ENCODE measurements at places on chromosomes 6 and 20.

DNA sequence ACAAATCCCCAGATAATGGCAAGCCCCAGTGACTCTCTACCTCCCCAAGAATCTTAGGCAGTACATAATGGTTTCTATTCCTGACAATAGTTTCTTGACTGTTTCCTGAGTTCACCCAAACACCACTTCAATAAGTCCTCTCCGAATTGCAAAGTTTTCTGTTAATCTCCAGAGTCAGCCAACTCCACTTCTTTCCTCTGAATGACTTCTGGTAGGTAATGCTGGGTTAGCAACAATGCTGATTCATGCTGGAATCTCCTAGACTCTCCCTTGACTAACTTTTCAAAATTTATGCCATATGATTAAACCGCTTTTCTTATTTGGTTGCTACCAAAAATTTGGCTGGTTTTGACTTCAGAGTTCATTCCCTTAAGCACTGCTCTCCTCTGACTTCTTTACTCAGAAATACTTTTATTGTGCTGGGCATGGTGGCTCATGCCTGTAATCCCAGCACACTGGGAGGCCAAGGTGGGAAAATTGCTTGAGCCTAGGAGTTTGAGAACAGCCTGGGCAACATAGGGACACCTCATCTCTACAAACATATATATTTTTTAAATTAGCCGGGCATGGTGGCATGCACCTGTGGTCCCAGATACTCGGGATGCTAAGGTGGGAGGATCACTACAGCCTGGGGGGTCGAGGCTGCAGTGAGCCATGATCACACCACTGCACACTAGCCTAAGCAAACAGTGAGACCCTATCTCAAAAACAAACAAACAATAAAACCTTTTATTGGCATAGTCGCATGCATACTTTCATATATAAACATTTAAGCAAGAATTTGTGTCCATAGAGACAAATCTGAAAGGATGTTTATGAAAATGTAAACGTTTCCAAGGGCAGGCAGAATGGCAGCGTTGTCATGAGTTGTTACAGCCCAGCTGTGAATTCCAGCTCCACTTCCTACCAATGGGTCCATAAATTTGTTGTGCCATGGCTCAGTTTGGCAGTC, 249.3 kb upstream of the PLN start:
- DNase-seq: no peak

DNA sequence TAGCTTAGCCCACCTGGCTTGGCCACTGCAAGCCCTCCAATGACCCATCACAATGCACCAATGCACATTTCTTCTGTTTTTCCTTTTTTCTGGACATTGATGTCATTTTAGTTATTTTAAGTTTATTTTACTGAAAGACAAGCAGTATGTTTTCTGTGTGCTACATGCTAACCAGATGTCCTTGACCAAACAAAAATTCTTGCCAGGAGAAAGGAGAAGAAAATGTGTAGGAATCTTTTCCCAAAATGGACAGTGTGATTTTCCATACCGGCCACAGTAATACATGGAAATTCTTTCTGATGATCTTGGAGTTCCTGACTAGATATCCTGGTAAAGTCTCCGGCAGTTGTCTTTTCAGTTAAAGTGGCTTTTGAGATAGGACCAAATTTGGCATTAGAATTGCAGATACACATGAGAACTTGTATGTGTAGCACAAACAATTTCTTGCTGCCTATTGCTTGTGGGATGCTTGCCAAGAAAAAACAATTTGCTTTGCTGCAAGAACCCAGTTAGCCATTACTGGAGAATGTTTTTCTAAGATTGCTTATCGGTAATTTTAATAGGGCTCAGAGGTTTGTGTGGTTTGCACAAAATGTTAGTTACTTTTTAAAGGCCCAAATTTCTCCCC, 696.5 kb upstream of the CITED2 start:
- DNase-seq: peak; percentile 93

GRCh38 chr20:20440481-20440880, 72.6 kb downstream of the INSM1 start:
- DNase-seq: no peak

GRCh38 chr20:33159713-33160112, 8.2 kb upstream of the BPIFA2 start:
- no peak for DNase-seq

DNA sequence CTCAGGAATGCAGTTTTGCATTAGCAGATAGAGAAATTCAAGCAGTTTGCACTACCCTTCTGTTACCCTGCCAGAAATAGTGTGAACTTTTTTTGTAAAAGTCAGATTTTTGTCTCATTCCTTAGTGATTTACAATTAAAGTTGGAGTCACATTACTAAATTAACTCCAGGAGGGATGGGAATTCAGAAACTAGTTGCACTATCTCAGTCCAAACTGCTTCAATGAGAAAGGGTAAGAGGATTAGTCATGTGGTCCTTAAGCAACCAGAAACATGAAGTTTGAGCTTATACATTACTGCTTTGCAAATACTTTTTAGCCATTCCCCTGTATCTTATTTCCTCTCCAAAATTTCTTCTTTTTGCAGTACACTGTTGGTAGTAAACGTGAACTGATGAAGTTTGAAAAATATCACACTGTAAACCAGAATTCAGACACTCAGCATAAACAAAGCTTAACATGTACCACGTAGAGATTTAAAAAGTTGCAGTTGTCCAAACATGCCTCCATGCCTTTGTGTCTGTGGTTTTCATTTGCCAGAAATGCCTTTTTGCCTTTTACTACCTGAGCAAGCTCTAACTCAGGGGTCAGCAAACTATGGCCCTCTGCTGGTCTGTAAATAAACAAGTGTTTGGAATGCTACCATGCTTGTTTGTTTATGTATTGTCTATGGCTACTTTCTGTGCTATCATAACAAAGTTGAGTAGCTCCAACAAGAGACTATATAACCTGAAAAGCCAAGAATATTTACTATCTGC, 49.7 kb downstream of the TP53INP2 start:
- no peak for DNase-seq

DNA sequence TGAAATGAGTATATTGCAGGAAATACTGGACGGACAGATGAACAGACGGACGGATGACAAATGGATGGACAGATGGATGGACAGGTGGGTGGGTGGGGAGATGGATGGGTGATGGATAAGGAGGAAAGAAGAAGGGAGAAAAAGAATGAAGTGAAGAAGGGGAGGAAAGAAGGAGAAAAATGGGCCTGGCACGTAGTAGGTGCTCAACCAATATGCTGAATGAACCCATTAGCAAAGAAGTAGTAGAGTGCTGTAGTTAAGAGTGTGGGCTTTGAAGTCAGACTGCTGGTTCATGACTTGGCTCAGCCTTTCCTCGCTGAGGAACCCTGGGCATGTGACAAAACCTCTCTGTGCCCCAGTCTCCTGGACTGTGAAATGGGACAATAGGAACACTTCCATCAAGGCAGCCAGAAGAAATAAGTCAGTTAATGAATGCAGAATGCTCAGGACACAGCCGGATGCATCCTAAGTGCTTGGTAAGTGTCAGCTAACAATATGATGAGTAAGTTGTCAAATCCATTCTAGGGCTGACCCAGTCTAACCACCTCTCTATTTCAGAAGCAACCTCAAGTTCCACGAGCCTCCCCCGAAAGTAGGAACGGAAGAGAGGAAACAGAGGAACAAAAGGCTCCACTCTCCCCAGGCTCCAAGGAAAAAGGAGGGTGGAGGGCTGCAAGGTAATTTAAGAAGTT, 37.9 kb downstream of the PREX1 start:
- no peak for DNase-seq

DNA sequence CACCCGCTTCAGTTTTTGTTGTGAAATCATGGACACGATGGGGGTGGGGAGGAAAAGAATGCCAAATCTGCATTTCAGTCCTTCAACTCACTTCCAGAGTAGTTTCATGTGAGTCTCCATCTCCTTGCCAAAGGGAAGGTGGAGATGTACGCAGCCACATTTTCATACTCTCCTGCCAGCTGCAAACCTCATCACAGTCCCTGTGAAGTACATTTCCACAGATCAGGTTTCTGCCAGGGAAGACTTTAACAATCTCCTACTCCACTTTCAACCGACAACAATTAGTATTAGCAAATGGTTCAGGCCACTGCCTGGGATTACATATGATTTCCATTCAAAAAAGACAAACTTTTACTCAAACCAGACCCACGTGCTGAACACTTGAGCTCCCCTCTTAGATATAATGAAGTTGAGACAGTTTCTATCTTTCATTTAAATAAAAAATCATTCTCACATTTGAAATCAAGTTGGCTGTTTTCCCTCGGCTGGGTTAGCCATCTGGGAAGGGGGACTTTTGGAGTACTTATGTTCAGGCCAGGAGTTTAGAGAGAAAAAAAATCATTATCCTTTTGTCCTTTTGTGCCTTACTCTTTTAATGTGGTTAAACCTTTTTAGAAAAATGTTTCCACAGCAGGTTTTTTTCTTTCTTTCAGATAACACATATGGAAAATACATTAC, 51.0 kb upstream of the CEP162 start:
- no peak for DNase-seq

DNA sequence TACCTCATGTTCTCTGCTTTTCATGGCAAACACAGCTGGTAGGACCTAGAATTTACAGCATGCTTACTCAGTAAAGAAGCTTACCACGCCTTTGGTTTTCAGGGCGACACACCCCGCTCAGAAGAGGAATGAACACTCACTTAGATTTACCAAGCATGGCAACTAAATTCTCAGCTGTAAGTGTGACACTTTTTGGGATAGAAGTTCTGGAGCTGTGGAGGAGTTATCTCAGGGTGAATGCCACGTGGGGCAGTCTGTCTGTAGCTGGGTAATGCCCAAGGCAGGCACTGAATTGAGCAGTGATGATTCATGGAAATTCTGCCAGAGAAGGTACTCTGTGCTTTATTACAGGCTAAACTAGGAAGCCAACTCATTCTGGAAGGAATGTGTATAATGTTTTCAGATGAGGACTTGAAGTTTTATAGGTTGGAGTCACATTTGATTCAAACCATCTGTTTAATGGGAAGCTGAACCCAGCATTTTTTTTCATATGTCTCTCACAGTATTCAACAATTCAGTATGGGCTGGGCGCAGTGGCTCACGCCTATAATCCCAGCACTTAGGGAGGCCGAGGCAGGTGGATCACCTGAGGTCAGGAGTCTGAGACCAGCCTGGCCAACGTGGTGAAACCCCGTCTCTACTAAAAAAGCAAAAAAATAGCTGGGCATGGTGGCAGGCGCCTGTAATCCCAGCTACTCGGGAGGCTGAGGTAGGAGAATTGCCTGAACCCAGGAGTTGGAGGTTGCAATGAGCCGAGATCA, 3.5 kb upstream of the PRIM2 start:
- DNase-seq: peak; percentile 100

GRCh38 chr6:166237617-166238016, 70.0 kb upstream of the TBXT start:
- no peak for DNase-seq

- DNase-seq: peak; percentile 45
Observed at GRCh38 chr20:48631114-48632016, 196.4 kb downstream of the PREX1 start.

DNA sequence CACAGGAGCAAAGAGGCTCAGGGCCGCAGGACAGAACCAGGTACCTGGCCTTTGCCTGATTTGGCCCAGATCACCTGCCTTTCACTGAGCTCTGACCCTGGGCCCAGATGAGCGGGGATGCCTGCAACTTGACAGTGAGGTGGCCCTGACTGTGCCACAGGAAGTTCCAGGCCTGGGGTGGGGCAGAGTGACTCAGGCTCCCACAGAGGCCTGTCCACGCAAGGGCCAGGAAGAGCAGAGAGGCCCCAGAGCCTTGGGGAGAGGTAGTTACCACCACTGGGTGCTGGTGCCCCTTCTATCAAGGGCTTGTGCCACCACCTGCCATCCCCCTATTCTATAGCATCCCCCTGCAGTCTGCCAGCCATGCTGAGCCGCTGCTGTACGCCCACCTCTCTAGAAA, 4.1 kb upstream of the NOL4L start:
- peak; percentile 67 for DNase-seq

- DNase-seq: no peak
Observed at GRCh38 chr6:11734861-11735613, 43.6 kb downstream of the ADTRP start.

GRCh38 chr6:15386756-15387112, 140.9 kb downstream of the JARID2 start:
- DNase-seq: no peak

- DNase-seq: no peak
Observed at GRCh38 chr6:105191351-105191750, 11.5 kb upstream of the POPDC3 start.

GRCh38 chr20:44388466-44389023, 33.0 kb downstream of the HNF4A start:
- DNase-seq: peak; percentile 82

DNA sequence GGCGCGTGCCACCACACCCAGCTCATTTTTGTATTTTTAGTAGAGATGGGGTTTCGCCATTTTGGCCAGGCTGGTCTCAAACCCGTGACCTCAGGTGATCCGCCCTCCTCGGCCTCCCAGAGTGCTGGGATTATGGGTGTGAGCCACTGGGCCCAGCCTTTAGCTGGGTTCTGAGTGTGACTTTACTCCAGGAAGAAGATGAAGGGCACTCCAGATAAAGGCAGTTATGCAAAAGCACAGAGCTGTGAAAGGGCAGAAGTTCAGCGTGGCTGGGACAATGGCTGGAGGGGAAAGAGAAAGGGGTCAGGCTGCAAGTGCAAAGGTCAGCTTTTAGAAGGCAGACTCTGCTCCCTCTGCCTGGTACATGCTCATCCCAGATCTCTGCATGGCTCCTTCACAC, 39.7 kb downstream of the MAP3K5 start:
- DNase-seq: no peak

DNA sequence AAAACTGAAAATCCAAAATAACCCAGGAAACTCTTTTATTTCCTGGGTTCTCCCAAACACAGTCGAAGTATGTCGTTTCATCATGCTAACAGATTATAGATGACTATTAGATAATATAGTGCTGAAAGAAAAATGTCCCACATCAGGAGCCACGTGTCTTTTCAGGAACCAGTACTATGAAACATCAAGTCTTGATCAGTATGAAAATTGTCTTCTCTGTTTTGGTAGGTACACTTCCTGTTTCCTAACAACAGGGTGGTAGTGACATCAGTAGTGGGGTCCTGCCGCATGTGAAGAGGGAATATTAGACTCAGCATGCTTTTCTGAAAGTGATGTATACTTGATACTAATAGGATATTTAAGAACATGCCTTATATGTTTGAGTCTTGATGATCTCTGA, 136.7 kb downstream of the HIVEP1 start:
- DNase-seq: peak; percentile 31

Measured in EL (cell line).